ENCODE measurements at places on chromosomes 5 and 9.
A peak's percentile ranks its signal among the peaks of the same experiment; 100 is the strongest.

DNA sequence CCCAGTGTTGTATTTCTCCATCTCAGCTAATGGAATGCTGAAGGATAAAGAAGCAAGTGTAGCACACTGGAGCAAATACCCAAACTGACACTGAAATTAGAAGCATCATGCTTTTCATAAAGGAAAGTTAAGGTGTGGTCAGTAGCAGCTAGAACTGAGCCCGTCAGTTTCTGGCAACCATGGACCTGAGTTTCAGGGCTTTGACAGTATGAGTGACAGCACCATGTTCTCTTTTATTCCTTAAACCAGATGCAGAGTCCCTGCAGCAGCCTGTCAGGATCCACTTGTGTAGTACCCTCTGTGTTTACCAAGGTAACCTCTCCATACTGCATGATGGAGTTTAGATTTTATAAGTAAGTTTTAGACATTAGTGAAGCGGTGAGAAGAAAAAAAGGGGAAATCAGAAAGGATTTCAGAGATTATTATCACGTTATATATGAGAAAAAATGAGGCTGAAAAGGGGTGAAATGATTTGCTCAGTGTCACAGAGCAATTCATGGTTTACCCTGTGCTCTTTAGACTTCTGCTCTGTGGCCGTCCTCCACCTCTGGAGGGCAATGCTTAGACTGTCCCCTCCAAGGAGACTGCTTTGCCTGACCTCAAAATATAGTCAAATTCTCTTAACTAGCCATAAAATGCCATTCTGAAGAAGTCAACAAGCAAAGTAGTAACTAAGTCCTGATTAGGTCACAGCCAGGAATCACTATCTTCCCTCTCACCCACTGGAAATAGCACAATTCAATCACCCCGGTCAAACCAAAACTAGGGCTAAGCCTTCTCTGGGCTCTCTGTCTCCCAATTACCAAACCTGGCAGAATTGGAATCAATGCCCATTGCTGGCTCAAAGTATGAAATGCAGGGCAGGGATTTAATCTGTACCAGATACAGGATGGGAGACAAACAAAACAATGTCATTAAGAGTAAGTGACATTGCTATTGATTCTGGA lies 10.5 kb upstream of the MYOT start:
- DNase-seq = no peak

GRCh38 chr9:72150661-72151060 lies 1.4 kb downstream of the GDA start:
- no peak for DNase-seq

DNA sequence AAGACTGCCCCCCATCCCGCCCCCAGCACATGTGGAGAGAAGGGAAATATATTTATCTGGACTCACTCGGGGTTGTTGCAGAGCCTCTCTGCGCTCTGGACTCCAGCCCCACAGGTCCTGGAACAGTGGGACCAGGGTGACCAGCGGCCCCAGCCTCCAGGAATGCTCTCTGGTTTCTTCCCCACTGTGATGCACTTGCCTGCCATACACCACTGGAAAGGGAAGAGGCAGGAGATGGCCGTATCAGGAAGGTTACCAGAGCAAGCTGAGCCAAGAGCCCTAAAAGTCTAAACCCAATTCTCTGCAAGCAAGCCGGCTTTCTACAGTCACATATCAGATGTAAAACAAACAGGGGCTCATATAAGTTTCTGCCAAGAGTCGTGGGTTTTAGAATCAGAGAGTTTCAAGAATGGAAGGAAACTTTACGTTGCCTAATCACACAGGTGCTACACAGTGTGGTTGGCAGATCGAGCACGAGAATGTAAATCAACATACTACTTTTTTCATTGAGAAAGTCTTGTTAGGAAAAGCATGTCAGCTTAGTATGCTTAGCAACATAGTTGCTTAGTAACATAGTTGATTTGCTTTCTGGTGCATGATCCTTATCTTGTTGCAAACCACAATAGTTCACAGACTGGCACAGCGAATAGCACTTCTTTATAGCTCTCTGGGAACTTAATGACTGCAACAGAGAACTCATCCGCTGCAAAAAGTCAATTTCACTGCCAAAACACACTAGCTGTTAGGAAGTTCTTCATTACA lies 201.2 kb downstream of the TARS1 start:
- DNase-seq = no peak

DNA sequence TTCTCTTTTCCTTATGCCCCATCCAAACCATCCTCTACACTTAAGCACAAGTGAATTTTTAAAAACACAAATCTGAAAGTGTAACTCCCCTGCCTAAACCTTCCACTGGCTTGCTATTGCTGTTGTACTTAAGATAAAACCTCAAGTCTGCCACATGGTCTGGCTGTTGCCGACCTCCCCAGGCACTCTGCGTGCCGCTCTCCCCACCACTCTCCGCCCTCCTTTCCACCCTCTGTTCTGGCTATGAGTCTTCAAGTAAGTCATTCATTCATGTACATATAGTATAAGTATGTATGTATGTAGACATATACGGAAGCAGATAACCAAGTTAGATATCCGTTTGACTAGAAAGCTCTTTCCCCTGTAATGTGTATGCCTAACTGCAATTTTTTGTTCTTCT lies 94.7 kb upstream of the ANKRD55 start:
- DNase-seq = peak; percentile 88

DNA sequence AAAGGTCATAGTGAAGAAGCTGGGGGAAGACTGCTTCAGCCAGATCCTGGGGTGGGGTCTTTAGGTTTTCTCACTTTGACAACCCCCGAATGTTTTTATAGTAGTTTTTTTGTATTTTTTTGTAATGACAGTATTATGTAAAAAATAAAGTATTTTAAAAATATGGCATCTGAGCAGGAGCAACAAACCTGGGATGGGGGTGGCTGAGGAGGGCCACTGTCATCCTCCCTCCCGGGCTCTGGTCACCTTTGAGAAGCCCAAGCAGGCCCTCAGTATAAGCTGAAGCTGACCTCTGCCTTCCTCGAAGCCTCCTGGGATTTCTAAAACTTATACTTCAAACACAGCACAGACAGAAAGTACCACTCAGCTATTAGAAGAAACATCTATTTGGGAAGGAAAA lies 8.7 kb downstream of the DNAJB5 start:
- no peak for DNase-seq

GRCh38 chr5:135138116-135138850 lies 104.3 kb upstream of the PITX1 start:
- no peak for DNase-seq

DNA sequence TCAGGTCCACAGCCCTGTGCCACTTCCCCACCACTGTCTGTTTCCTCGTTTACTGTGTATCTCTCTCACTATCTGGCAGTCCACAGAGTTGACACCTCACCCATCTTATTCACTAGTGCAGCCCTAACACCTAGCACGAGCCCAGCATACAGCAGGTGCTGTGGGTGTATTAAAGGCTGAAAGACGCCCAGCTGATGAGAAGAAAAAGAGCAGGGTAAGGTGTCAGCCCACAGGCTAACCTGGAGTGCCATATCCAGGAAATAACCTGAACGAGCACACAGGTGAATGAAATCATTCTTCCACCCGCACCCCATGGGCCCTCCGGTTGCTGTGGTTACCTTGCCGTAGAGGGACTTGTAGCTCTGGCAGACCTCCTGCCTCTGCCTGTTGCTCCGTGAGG lies 18.6 kb downstream of the ANXA6 start:
- no peak for DNase-seq

GRCh38 chr9:122342323-122343050 lies 28.3 kb upstream of the PTGS1 start:
- no peak for DNase-seq

DNA sequence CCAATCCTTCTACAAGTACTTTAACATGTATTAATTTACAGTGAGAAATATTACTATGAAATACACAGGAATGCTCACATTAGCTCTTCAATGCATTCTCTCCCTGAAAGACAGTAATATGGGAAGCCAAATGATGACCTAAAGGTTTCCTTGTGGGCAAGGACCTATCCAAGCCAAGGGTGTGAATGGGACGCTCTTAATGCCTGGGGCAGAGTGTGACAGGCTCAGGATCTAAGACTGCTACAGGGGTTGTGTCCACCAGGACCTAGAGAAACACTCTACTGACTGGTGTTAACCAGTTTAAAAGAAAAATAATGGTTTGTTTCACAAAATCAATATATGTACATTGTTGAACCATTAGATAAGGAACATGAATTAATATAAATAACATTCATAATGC lies 158.7 kb downstream of the FGF1 start:
- DNase-seq = no peak

- no peak for DNase-seq
Measured at GRCh38 chr5:62424763-62425162, 12.2 kb downstream of the IPO11 start.

DNA sequence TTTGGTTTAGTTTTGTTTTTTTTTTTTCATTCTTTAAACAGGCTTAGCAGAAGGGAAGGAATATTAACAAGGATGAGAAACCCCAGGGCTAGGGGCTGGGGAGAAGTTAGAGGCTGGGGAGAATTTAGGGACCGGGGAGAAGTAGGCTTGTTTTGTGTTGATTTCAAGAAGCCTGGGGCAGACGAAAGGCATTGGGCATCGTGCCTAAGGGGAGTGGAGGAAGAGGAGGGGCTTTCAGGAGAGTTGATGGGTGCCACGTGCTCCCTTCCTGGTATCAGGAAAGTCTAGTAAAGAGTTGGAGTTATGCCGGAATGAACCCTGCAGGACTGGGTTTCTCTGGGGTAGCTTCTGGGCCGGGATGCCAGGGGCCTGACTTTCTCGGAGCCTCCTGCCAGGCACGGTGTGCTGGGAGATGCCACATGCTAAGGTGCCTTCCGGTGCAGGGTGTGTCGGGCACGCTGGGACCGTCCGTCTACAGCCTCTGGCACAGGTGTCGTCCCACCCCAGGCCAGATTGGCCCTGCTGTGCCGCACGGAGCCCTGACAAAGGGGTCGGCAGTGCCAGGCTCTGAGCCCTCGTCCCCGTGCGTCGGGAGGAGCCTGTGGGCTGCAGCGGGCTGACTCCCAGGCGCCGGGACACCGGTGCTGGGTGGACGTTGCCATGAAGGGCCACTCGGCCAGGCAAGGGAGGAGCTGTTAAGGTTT lies 159.9 kb downstream of the OLFM1 start:
- DNase-seq = no peak

- no peak for DNase-seq
Measured at GRCh38 chr5:126857472-126858410, 80.8 kb downstream of the LMNB1 start.

GRCh38 chr9:130937146-130938076 lies 1.6 kb downstream of the FIBCD1 start:
- DNase-seq = no peak

DNA sequence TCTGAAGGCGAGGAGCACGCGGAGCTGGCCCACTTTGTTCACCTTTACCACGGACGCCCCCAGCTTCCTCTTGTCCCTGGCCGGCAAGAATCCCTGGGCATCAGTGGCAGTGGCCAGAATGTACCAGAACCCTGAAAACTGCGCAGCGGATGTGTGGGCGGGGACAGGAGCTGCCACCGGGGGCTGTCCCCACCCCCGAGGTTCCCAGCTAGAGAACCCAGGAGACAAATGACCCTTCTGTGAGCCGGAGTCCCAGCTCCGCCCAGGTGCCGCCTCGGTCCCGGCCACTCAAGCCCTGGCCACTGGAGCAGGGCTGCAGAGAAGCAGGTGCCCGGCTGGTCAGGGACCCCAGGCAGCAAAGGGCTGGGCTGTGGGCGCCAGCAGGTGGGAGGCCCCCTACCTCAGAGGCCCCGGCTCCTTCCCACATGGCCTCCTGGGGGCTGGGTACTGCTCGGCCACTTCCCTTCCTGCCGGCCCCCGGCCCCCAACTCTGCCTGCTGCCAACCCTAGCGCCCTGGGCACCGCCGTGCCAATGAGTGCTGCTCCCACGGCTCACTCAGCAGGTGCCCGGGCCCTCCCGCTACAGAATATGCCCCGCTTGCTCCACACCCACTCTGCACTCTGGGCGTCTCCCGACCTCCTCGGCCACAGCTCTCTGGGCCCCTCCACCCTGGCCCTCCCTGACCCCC lies 713 bp downstream of the LCN10 start:
- DNase-seq = no peak

DNA sequence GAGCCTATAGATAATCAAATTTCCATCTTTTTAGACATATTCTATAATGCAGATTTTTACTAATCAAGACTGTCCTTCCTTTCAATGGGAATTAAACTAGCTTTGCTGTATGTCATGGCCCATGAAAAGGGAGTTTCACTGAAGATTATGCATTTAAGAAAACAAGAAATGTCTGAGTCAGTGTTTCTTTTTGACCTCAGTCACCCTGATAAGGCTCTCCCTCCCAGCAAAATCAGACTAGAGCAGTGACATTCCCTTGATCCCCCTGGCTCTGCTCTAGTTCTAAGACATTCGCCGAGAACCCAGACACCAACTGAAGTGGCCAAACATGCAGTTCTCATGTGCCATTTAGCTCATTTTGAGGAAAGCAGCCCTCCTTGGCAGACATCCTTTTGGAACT lies 442.0 kb downstream of the ACTL7B start:
- DNase-seq = no peak

- DNase-seq = no peak
Measured at GRCh38 chr5:127565586-127566270, 48.3 kb downstream of the PRRC1 start.
